A549 treated with Mapracorat at 1 μM for 4 hours (cell line): ENCODE measurements at places on chromosomes 4 and X. TPM values are rescaled to one million over a fixed set of nuclear protein-coding genes. Genes with fewer than 3 reads are reported as not detected.

CNGA1 gene
- total RNA-seq = not detected in 5 replicates

JCHAIN gene
- 0.17 to 0.21 TPM (median 0.20 TPM) in 3 of 5 replicates, not detected in the others for total RNA-seq

GPR119 gene
- not detected in 5 replicates for total RNA-seq

BTC gene
- 0.91 to 1.6 TPM (median 1.2 TPM) in 5 replicates for total RNA-seq

NLRP2B gene
- total RNA-seq = not detected in 5 replicates

MAGEA2B gene
- total RNA-seq = 0.19 TPM in 1 of 5 replicates, not detected in the others

CXXC4 gene
- 0.02 TPM in 2 of 5 replicates, not detected in the others for total RNA-seq

TMEM154 gene
- 0.01 to 0.24 TPM (median 0.14 TPM) in 5 replicates for total RNA-seq

CDX4 gene
- not detected in 5 replicates for total RNA-seq

CXCR3 gene
- 0.10 to 0.24 TPM (median 0.16 TPM) in 4 of 5 replicates, not detected in the other for total RNA-seq

XG gene
- total RNA-seq = not detected in 5 replicates

HAUS3 gene
- 6.6 to 8.0 TPM (median 7.4 TPM) in 5 replicates for total RNA-seq

DACH2 gene
- not detected in 5 replicates for total RNA-seq

DUX4 gene
- not detected in 5 replicates for total RNA-seq

PPARGC1A gene
- 0.02 to 0.10 TPM (median 0.04 TPM) in 4 of 5 replicates, not detected in the other for total RNA-seq

NSUN7 gene
- total RNA-seq = 0.17 to 0.62 TPM (median 0.41 TPM) in 5 replicates

H2BW2 gene
- total RNA-seq = not detected in 5 replicates
